Activated CD8-positive, alpha-beta memory T cell treated with anti-CD3 and anti-CD28 coated beads, Interleukin-2, amount 10 ng/mL, durations not matched to agents 7 days and 5 days (primary cell): ENCODE measurements at places on chromosomes 7 and 10. TPM values are rescaled to one million over a fixed set of nuclear protein-coding genes. Genes with fewer than 3 reads are reported as not detected.

DNA sequence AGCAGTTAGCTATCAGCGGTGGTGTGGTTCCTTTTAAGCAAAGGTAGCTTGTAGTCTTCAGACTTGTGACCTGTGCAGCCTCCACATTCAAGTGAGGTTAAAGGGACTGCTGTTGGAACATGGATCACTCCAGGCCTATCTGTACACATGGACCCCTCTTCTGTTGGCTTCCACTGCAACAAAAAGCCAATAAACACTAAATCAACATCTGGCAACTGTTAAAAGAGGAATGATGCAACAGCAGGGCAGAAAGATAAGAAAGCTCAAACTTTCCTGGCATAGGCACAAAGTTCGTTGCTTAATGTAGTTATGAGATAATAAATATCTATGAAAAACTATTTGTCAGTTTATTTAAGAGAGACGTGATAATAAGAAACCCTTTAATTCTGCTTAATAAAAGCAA lies 4.0 kb upstream of the MINPP1 start:
- no peak for DNase-seq
- H3K4me3 ChIP-seq: no peak overlapping the region
- H3K4me1 ChIP-seq: peaks cover 7% of the 10 kb centered on the region
- peaks cover 5% of the 10 kb centered on the region for H3K27me3 ChIP-seq
- H3K27ac ChIP-seq: no peak overlapping the region
- no peaks in the 10 kb centered on the region for H3K36me3 ChIP-seq

DNA sequence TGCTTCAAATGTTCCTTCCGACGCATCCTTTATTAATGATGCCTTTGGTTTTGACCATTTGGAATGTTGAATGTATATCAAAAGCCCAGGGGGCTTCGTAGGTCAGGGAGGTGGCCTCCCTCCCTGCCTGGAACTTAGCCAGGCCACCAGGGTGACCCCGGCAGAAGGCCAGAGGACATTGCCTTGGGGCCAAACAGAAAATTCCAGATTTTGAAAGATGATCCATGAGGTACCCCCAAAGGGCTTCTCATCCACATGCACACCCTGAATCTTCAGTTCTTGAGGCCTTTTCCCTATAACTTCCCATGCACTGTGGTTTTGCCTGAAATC lies 171.7 kb downstream of the ADAM12 start:
- H3K27me3 ChIP-seq: no peaks in the 10 kb centered on the region
- H3K4me3 ChIP-seq: no peak overlapping the region
- H3K36me3 ChIP-seq: no peaks in the 10 kb centered on the region
- no peak overlapping the region for H3K27ac ChIP-seq
- no peaks in the 10 kb centered on the region for H3K4me1 ChIP-seq

GRCh38 chr7:159149488-159149887 lies 4.8 kb upstream of the VIPR2 start:
- DNase-seq: no peak
- no peaks in the 10 kb centered on the region for H3K36me3 ChIP-seq
- no peak overlapping the region for H3K4me3 ChIP-seq
- H3K27ac ChIP-seq: no peak overlapping the region
- peaks cover 4% of the 10 kb centered on the region for H3K27me3 ChIP-seq

GRCh38 chr10:44198096-44198779 lies 186.7 kb downstream of the CXCL12 start:
- DNase-seq: no peak
- H3K36me3 ChIP-seq: no peaks in the 10 kb centered on the region
- no peaks in the 10 kb centered on the region for H3K27me3 ChIP-seq
- H3K4me1 ChIP-seq: no peaks in the 10 kb centered on the region
- H3K4me3 ChIP-seq: no peak overlapping the region

DNA sequence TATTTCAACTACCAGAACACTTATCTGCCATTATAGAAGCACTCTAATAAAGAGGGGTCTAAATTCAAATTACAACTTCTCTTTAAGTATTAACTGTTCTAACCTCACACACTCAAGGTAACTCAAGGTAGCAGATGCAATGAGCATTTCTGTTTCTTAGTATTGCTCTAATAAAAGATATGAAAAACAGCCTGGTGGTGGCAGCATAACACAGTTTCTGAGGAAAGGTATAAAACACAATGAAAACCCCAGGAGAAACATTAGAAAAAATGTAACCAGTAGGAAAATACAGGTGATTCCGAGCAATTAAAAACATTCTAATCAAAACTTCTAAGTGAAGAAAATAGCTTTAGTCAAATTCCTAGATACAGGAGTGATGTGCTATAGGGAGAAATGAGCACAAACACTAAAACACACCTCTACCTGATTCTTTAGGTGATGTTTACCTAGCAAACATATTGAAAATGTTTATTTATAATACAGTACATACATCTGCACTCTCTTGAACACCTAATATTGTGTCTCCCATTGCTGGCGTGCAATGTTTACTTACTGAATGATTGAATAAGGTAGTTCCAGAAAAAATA lies 3.5 kb downstream of the MKRN1 start:
- H3K27ac ChIP-seq: peak overlapping the region; percentile 61
- H3K4me3 ChIP-seq: peak overlapping the region; percentile 29
- peak; percentile 62 for DNase-seq
- peaks cover 6% of the 10 kb centered on the region for H3K36me3 ChIP-seq
- H3K4me1 ChIP-seq: peaks cover 26% of the 10 kb centered on the region

DNA sequence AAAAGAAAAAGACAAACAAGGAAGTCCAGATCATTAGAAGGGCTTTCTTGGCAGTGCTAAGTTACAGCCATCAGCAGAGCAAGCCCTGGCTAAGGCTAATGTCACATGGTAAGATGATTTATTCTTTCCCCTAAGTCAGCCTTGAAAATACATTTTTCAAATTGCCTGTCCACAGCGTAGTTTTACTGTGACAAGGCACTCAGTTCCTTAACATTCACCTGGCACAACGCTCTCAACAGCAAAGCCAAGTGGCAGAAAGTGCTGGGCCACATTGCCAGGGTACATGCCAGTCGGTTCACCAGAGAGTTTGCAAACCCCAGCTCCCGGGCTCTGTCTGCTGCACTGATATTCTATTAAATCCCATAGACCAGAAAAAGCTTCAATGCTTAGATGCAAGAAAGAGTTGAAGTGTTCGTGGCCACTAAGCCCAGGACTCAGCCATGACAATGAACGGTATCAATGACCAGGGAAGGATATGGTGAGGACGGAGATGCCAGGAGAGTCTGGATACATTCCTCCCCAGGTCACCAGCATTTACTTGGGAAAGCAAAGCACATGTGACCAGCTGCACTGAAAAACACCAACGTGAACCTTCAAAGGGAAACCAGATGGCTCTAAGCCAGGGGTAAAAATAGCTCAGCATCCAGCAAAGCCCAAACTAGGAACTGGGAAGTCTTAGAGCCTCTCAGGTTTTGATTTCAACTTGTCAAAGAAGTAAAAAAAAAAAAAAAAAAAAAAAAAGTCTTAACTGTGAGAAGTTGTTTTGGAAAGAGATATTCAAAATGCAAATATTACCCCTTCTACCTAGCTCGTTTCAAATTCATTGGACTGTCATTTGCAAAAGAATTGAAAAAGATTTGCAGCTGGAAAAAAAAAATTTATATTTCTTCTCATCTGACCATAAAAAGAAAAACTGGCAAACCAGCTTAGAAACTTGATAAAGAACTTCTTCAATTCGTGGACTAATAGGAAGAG lies 23.9 kb upstream of the MPP7 start:
- DNase-seq: no peak
- no peaks in the 10 kb centered on the region for H3K36me3 ChIP-seq
- peaks cover 24% of the 10 kb centered on the region for H3K4me1 ChIP-seq
- H3K27ac ChIP-seq: no peak overlapping the region

DNA sequence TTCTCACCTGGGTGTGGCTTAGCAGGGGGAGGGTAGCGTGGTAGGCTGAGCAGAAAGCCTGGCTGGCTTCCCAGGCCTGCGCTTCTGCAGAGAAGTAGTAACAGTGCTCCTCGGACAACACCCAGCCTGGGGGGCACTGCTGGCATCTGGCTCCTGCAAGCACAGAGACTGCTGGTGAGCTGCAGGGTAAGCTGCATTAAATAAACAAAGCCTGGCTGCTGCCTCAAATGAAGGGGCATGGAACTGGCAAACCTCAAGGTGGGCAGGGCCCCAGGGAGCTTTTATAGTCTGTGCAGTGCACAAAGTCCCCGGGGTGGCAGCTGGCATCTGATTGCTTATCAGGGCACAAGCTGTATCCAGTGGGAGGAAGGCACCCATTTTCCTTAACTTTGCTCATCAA lies 3.9 kb downstream of the KLRG2 start:
- peaks cover 35% of the 10 kb centered on the region for H3K27me3 ChIP-seq
- no peak overlapping the region for H3K4me3 ChIP-seq
- H3K27ac ChIP-seq: no peak overlapping the region
- peaks cover 4% of the 10 kb centered on the region for H3K4me1 ChIP-seq
- H3K36me3 ChIP-seq: no peaks in the 10 kb centered on the region

- no peaks in the 10 kb centered on the region for H3K36me3 ChIP-seq
- DNase-seq: no peak
- H3K27me3 ChIP-seq: no peaks in the 10 kb centered on the region
- no peak overlapping the region for H3K4me3 ChIP-seq
Observed at GRCh38 chr10:115572740-115573455, 479.7 kb downstream of the ATRNL1 start.

GRCh38 chr7:45391618-45392451 lies 182.3 kb upstream of the ADCY1 start:
- peaks cover 2% of the 10 kb centered on the region for H3K36me3 ChIP-seq
- H3K4me3 ChIP-seq: no peak overlapping the region
- no peaks in the 10 kb centered on the region for H3K4me1 ChIP-seq
- no peak overlapping the region for H3K27ac ChIP-seq
- no peak for DNase-seq

DNA sequence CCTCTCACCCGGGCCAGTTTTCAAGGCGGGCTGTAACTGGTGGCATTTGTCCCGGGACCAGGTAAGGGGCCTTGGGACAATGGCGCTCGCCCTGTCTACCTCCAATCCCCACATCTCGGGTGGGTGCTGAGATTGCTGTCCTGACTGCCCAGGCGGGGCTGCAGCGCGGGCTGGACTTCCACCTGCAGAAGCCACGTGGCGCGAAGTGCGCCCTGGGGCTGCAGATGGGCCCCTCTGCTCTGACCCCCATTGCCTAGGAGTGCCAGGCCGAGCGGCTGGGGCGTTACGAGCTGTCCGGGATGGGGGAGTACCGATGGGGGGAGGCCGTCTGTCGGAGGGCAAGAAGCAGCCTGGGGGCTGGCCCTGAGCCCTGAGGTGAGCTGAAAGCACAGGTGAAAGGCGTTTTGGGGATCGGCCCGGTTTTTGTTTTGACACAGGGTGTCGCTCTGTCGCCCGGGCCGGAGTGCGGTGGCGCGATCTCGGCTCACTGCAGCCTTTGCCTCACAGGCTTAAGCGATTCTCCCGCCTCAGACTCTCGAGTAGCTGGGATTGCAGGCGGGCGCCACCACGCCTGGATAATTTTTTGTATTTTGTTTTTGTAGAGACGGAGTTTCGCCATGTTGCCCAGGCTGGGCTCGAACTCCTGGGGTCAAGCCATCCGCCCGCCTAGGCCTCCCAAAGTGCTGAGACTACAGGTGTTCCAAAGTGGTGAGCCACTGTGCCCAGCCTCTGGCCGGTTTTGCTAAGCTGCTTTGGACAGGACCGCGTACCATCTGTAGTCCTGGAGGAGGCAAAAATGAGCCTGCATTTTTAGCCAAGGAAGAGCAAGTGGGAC lies at the start of gene SFXN2:
Gene SFXN2 (plus strand): TSS at position 16 of the 835 bp plus-strand sequence. CDS start 12,001 bp downstream, outside the sequence.
- H3K36me3 ChIP-seq: peaks cover 17% of the 10 kb centered on the region
- peak within 1 kb of the TSS; percentile 87 for H3K27ac ChIP-seq
- DNase-seq: peak; percentile 79
- H3K27me3 ChIP-seq: no peaks in the 10 kb centered on the region
- H3K4me3 ChIP-seq: peak within 1 kb of the TSS; percentile 80
- peaks cover 68% of the 10 kb centered on the region for H3K4me1 ChIP-seq

- H3K36me3 ChIP-seq: no peaks in the 10 kb centered on the region
- no peaks in the 10 kb centered on the region for H3K4me1 ChIP-seq
- peaks cover 20% of the 10 kb centered on the region for H3K27me3 ChIP-seq
Observed at GRCh38 chr7:155357573-155358041, 59.9 kb downstream of the INSIG1 start.

GRCh38 chr7:142750321-142750938 lies 1.2 kb downstream of the PRSS1 start:
- no peaks in the 10 kb centered on the region for H3K36me3 ChIP-seq
- H3K27me3 ChIP-seq: no peaks in the 10 kb centered on the region
- H3K27ac ChIP-seq: no peak overlapping the region
- no peak overlapping the region for H3K4me3 ChIP-seq

DNA sequence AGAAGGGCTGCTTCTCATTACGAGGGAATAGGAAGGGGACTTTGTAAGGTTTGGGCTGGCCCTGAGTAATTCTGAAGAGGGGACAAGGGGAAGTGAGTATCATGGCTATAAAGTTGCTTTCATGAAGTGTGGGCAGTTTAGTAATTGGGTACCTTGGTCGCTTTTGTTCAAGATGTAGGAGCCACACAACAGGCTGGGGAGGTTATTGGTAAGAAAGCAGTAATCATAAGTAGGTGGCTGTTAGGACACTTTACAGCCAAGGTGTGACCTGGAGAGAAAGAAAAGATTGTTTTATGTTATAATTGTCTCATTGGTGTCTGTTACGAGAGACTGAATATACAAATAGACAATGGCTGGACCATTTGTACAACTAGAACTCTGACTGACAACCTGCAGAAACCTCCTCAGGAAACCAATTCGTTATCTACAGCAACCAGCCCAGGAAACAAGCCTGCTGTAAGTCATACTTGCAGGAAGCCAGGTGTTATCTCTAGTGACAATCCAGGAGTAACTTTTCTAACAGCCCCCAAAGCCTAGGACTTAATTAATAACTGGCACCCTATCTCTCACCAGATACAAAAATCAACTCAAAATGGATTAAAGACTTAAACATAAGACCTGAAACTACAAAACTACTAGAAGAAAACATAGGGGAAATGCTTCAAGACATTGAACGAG lies 5.0 kb upstream of the CCM2 start:
- peak overlapping the region; percentile 69 for H3K27ac ChIP-seq
- no peaks in the 10 kb centered on the region for H3K27me3 ChIP-seq
- H3K36me3 ChIP-seq: no peaks in the 10 kb centered on the region
- H3K4me3 ChIP-seq: peak overlapping the region; percentile 11

DNA sequence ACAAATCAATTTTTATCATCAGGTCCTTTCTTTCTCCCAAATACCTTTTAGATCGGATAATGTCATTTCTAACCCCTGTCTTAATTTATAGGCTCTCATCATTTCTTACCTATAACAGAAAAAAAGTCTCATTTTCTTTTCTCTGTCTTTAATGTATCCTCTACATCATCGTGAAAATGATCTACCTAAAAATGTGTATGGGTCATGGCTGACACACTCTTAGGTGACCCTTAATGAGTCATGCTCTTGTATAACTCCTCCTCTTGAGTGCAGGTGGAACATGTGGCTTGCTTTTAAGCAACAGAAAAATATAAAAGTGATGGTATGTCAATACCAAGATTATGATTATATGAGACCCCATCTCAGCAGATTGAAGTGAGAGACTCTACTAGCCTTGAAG lies 139.4 kb downstream of the SEMA3C start:
- no peaks in the 10 kb centered on the region for H3K27me3 ChIP-seq
- H3K36me3 ChIP-seq: no peaks in the 10 kb centered on the region
- H3K27ac ChIP-seq: no peak overlapping the region
- no peak for DNase-seq
- H3K4me1 ChIP-seq: no peaks in the 10 kb centered on the region

Gene MYL10
- total RNA-seq: not detected

Gene ERV3-1
- total RNA-seq: 15.1 TPM

Gene VPS37D
- total RNA-seq: not detected

Gene KLF14
- not detected for total RNA-seq

Gene ADCY1
- 1.3 TPM for total RNA-seq

Gene ZFAND2A
- 23.9 TPM for total RNA-seq

Gene CHAT
- total RNA-seq: not detected

Gene AKR1C4
- total RNA-seq: not detected
